ENCODE measurements at places on chromosomes 5 and 9. TPM values are rescaled to one million over a fixed set of nuclear protein-coding genes. Genes with fewer than 3 reads are reported as not detected.
A peak's percentile ranks its signal among the peaks of the same experiment; 100 is the strongest.

B4GALT1 gene
- 69.9 TPM for polyA plus RNA-seq

ANKRD55 gene
- not detected for polyA plus RNA-seq

SLC34A3 gene
- not detected for polyA plus RNA-seq

FGFR4 gene
- polyA plus RNA-seq, result 0.97 TPM

DNA sequence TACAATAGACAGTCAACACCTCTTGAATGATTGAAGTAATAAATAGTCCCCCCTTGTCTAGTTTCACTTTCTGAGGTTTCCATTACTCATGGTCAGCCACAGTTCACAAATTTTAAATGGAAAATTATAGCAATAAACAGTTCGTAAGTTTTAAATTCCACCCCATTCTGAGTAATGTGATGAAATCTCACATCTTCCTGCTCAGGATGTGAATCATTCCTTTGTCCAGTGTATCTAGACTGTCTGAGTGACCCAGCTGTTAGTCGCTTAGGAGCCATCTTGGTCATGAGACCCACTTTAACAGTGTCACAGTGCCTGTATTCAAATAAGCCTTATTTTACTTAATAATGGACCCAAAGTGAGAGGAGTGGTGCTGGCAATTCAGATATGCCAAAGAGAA lies 311.6 kb upstream of the PRR16 start:
- peak; percentile 89 for DNase-seq

DNA sequence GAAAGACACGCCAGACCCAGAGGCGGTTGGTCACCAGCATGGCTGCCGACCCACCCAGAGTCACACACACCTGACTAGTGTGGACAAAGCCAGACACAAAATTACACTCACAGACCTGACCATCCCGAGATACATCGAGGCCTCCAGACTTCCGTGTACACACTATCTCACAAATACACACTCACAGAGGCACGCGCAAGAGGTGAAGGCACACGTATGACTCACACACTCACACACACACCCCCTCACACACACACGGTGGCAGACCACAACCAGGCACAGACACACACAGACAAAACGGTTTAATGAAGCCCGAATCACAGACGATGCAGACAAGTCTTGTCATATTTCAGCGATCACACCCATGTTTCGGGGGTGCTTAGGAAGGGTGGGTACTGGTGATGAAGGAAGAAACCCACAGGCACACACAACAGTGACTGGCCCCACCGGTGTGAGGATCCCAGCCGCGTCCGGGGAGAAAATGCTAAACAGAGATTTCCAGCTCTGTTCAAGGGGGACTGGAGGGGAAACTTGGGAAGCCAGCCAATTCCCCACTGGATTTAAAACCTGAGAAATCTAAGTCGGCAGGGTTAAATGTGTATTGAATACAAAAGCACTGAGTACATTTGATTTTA lies 51.3 kb downstream of the CRB2 start:
- DNase-seq, result no peak

DNA sequence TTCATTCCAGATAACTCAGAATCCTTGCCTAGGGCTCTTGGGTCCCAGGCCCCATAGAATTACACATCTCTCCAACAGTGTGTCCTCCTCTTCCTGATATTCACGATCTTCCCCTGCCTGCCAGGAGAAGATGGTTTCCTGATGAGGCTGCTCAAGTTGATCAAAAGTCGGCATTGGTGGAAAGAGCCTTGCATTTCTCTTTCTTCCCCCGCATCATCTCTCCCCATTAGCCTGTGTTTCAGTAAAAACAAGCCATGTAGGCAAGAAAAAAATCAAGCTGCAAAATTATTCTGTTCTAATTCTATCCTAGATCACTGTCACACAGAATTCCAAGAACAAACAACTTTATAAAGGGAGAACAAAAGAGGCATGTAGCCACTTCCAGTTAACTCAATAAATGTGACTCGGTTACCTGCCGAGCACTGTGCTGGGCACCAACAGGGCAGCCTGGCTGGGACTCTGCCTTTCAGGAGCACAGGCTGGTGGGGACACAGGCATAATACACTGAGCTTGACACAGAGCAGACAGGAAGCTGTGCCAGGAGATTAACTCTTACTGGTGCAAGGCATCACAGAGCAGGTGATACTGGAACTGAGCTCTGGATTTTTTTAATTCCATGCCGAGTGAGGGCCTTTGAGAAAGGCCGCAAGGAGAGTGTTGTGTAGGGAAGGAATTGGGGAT lies 25.6 kb downstream of the TMOD1 start:
- DNase-seq, result no peak

DNA sequence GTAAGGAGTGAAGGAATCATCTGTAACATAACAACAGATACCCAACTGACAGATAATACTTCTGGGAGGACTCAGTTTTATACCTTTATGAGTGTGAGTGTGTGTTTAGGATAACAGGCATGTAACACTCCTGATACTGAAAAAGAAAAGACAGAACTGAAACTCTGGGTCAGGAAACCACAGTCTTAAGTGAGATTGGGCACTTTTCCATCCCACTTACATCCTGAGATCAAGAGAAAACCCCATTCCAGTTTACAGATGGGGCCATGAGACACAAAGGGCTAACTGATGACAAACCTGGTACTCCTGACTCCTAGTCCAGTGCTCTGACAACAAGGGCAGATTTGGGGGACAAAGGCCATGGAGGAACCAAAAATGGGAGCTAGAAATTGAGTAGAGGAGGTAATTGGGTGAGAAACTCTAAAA lies 18.0 kb downstream of the IL5 start:
- DNase-seq, result no peak

GRCh38 chr9:115216873-115217272 lies 98.9 kb upstream of the TNC start:
- DNase-seq, result no peak

DNA sequence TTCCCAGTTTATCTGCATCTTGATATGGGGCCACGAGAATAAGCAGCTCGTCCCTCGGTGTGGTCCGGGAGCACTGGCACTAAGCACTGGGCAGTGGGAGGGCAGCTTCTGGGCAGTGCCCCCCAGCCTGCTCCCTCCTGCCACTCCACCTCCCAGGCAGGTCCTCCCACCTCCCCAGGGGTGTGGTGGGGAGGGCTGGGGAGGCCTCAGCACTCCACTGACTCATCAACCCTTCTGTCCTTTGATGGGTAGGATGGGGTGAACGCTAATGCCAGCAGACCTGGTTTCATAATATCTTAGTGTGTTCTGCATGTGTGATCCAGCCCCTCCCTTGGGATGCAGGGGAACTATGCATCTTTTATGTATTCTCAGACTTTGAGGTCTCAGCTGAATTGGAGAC lies 62.2 kb upstream of the GNE start:
- peak; percentile 76 for DNase-seq

GRCh38 chr9:95809686-95810085 lies 65.8 kb upstream of the ERCC6L2 start:
- no peak for DNase-seq

GRCh38 chr9:8244505-8245092 lies 445.0 kb upstream of the DMAC1 start:
- DNase-seq, result no peak

DNA sequence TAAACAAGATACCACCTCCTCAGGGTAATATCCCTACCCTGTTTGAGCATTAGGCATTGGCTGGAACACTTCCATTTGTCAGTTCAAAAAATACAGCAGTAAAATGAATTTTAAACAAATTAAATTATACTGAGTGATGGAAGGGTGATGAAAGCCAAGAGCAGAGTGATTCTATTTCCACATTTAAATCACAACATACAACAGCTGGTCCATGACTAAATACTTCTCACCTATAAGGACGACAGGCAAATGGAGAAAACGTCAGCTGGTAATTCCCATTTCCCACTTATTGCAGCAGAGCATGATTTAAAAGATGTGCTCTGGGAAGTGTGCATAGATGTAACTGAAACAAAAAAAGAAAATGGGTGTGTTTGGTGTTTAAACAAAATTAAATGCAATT lies 543.6 kb upstream of the DAB2 start:
- no peak for DNase-seq
